ENCODE measurements at places on chromosomes 5 and 9. TPM values are rescaled to one million over a fixed set of nuclear protein-coding genes. Genes with fewer than 3 reads are reported as not detected.

Gene TAS2R1
- not detected for total RNA-seq

Gene MARCOL
- not detected for total RNA-seq

Gene KIF20A
- 61.7 TPM for total RNA-seq

Gene FBP2
- total RNA-seq, result not detected

Gene PCDHB15
- total RNA-seq, result 2.7 TPM

Gene WNK2
- 1.5 TPM for total RNA-seq

Gene PITX1
- total RNA-seq, result 2.1 TPM

Gene BRD8
- 53.7 TPM for total RNA-seq

Gene HARS1
- 182 TPM for total RNA-seq

Gene PIK3R1
- 11.7 TPM for total RNA-seq

Gene ROR2
- total RNA-seq, result not detected

Gene PCDHGA8
- total RNA-seq, result 1.1 TPM

Gene SPINK7
- total RNA-seq, result not detected

Gene SLC25A2
- total RNA-seq, result not detected

Gene SAP30L
- 33.3 TPM for total RNA-seq

Gene ORM2
- total RNA-seq, result not detected

Gene SYK
- 0.72 TPM for total RNA-seq

Gene PCDHB2
- total RNA-seq, result 11.2 TPM

Gene FAM221B
- not detected for total RNA-seq

Gene GARIN3
- not detected for total RNA-seq

Gene FST
- total RNA-seq, result 194 TPM

Gene TEX48
- total RNA-seq, result not detected

Gene SKP2
- total RNA-seq, result 38.6 TPM

Gene C8G
- not detected for total RNA-seq

Gene MEIKIN
- not detected for total RNA-seq

Gene ATG10
- total RNA-seq, result 5.8 TPM

Gene C5orf58
- total RNA-seq, result 0.58 TPM

Gene CNTLN
- total RNA-seq, result 15.7 TPM

Gene LOX
- not detected for total RNA-seq

Gene GAS1
- total RNA-seq, result 1.4 TPM

Gene NFX1
- 32.3 TPM for total RNA-seq

Gene FAM151B
- total RNA-seq, result 2.6 TPM

Gene OBP2B
- total RNA-seq, result not detected

Gene ITGA1
- 30.4 TPM for total RNA-seq

Gene CORO2A
- total RNA-seq, result 4.1 TPM

Gene MLANA
- not detected for total RNA-seq

Data from A375 (cell line).